ENCODE measurements at places on chromosomes 5 and 9.
A peak's percentile ranks its signal among the peaks of the same experiment; 100 is the strongest.

DNA sequence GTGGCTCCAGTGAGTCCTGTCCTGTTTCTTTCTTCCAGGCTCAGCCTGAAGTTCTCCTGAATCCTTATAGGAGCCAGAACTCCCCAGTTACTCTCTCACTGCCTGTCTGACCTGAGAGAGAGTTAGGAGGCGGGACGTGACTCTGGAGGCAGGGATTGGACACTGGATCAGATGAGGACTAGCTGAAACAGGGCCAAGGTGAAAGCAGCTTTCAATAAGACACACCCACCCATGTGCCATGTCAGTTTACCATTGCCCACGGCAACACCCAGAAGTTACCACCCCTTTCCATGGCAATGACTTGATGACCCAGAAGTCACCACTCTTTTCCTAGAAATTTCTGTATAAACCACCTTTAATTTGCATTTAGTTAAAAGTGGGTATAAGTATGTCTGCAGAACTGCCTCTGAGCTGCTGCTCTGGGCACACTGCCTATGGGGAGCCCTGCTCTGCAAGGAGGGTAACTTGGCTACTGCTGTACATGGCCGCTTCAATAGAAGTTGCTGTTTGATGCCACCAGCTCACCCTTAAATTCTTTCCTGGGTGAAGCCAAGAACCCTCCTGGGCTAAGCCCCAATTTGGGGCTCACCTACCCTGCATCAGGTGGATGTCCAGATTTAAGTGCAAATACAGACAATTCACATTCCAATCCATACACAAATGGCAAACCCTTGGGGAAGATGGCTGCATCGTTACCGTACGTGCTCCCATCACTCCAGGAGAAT lies 13.7 kb downstream of the FCN2 start:
- no peak for DNase-seq

GRCh38 chr9:89724659-89725058 lies 119.8 kb downstream of the GADD45G start:
- DNase-seq = no peak

- DNase-seq = peak; percentile 22
Measured at GRCh38 chr9:25449503-25449902, 228.7 kb downstream of the TUSC1 start.

GRCh38 chr5:141876628-141877355 lies 1.4 kb downstream of the PCDH1 start:
- peak; percentile 84 for DNase-seq

- DNase-seq = peak; percentile 88
Measured at GRCh38 chr5:72818866-72819534, 2.5 kb downstream of the TNPO1 start.

- DNase-seq = no peak
Measured at GRCh38 chr5:152730176-152730575, 325.1 kb upstream of the NMUR2 start.

DNA sequence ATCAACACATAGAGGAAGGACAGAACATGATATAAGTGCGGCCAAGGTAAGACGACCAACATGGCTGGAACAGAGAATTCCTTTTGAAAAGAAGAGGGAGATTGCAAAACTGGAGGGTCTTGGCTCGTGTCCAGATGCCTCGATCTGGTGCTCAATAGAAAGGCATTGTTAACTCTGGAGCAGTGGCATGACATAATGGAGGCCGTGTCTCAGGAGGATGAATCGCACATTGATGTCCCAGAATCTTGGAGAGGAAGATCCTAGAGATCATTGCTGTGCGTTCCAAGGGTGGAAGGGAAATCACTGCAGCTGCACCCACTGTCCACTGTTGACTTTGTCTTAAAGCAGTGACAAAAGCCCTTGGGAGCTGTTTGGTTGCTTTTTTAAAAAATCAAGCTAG lies 30.9 kb downstream of the GRAMD2B start:
- no peak for DNase-seq

GRCh38 chr5:9166202-9167112 lies 379.4 kb downstream of the SEMA5A start:
- no peak for DNase-seq

GRCh38 chr9:123964761-123965160 lies 34.8 kb upstream of the DENND1A start:
- no peak for DNase-seq
